ENCODE measurements at places on chromosomes 1 and 21.

DNA sequence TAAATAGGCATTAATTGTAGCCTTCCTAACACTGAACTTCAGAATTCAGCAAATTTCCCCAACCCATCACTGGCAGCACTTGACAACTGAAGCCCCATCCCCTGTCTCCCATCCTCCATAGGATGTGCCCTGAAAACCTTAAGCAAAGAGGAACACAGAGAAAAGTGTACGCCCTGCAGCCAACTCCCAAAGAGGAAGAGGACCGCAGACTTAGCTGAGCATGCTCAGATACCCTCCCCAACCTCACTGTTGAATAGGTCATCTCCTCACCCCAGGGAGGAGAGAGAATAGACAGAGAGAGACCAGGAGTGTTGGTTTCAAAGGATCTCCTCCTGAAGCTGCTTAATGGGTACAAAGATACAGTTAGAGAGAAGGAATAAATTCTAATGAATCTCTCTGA, 50.5 kb downstream of the CD2 start:
- no peak for DNase-seq

- DNase-seq = no peak
Measured at GRCh38 chr1:235945775-235946570, 79.3 kb upstream of the LYST start.

DNA sequence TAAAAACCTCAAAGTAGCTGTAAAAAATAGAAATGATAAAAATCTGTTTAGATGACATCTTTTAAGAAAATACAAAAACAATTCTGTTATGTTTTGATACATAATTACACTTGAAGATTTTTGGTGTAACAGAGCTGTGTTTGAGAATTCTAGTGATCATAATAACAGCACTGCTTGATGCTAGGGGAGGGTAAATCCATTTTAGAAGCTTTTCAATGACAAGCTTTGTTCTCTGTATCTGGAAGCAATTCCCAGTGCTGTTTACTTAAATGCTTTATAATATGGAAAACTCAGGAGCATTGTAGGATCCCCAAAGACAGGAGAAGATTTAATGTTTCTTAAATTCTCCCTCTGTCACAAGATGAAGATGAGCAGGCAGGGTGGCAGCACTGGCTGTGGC, 359.3 kb downstream of the PDE4B start:
- DNase-seq = no peak

- DNase-seq = no peak
Measured at GRCh38 chr1:16152481-16153087, 3.3 kb downstream of the EPHA2 start.

DNA sequence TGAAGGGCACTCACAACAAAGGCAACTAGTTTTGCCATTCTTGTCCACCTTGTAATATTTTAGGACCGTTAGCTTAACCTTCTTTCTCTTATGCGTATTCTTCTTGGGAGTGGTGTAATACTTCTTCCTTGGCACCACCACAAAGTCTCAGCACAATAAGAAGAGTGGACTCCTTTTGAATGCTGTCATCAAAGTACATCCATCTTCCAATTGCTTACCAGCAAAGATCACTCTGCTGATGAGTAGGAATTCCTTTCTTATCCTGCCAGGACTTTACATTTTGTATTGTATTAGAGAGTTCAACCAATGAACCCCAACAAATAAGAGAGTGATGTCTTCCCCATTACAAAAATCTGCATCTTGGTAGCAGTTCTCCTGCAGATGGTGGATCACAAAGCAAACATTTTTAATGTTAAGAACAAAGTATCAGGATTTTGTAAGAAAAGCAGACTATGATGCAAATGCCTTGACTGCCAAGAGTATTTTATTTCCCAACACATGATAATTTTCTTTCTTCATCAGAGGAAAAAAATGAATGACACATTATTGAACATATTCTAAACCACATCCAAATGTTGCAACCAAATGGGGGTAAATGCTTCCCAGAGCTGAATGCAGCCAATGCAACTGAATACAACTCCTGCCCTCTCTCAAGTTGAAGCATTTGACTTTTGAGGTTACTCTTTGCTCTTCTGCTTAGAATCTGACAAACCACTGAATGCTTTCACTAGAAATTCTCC, 5.1 kb upstream of the ARNT start:
- no peak for DNase-seq

DNA sequence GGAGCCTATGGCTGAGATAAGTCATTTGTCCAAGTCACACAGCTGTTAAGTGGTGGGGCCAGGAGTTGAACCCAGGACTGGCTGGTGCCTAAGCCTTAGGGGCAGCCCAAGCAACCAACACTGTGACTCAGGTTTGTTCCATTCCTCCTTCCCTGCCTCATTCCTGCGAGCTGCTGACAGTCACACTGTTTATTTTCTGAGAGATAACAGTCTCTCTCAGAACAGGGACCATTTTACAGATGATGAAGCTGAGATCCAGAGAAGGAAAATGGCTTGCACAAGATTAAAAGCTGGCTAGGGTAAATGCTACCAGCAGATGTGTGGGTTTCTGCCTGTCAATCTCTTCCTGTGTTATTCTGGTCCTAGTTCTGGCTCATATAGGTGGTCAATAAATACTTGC, 24.3 kb upstream of the TCEA3 start:
- no peak for DNase-seq

DNA sequence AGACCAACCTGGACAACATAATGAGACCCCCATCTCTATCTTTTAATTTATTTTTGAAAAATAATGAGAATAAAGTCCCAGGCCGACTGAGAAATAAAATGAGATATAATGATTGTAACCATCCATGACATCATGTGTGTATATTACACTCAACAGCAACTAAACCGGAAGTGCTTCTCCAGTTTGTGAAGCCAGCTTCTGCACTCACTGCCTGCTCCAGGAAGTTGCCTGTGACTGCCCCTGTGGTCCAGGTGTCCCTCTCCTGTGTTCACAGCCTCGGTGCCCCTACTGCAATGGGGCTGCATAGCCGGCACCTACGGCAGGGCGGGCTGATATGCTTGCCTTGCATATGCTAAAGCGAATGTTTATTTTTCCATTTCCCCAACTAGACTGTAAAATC, 68.3 kb downstream of the SSBP3 start:
- DNase-seq = no peak

DNA sequence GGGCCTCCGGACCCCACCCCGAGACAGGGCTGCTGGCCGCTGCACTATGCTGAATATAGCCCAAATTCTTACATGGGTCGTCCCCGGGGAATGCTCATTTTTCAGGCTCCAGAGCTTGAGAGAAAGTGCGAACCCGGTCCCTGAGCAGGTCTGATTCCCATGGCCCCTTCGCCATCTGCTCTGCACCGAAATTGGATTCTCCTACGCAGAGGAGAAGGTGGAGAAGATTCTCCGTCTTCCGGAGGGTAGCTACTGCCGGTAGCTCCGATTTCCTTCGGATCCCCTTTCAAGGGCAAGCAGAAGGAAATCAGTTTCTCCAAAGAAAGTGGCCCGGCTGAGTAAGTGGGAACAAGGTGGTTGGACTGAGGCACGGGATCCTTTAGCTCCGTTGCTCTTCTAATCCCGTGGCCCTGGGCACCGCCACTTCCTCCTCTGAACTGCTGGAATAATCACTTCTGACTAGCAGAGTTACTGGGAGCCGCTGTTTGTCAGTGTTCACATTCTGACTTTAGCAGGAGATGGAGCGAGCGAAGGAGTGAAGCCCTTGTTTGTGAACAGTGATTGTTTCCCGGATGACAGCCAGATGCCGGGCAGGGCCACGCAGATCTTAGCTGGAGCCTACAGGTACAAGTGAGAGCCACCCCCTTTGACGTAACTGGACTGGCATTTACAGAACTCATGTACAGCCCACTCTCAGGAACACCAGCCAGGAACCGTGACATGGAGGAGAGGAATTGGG, 1.1 kb upstream of the ZNF496 start:
- DNase-seq = no peak

DNA sequence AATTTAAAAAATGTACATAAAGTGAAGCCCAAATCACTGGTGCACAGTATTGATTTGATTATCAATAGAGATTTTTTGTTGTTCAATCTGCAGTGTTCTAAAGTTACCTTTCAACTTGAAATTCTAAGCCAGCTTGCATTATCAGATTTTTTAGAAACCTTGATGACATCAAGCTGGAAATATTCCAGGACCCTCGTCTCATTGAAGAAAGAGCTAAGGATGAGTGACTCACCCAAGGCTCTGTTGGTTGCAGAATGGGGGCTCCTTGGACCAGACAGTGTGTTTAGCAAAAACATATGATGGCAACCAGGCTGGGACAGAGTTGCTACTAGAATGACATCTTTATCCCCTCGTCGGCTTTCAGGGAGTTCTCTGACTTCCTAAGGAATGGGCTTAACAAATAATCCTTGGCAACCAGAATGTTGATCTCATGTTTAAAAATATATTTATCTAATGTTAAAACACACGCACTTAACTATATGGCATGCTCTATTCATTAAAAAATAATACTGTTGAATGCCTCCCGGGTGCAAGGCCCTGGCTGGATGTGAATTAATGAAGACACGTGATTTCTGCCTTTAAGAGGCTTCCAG, 79.7 kb downstream of the RUNX3 start:
- DNase-seq = no peak

- no peak for DNase-seq
Measured at GRCh38 chr21:41100826-41101550, 67.0 kb upstream of the BACE2 start.

DNA sequence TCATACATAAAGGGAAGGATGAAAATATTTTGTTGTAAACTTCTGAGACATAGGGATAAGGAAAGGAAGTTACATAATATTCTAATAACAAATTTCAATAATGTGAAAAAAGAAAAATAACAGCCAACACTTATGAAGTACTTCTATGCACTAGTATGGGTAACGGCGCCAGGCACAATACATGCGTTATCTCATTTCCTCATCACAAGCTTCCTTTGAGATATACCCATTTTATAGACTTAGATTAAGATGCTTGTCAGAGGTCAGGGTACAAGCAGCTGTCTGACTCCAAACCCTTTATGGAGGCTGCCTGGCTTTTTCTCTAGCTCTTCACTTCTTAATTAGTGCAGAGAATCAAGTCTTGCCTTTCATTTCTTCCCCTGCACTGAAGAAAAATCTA, 41.3 kb downstream of the TCP10L start:
- DNase-seq = no peak

DNA sequence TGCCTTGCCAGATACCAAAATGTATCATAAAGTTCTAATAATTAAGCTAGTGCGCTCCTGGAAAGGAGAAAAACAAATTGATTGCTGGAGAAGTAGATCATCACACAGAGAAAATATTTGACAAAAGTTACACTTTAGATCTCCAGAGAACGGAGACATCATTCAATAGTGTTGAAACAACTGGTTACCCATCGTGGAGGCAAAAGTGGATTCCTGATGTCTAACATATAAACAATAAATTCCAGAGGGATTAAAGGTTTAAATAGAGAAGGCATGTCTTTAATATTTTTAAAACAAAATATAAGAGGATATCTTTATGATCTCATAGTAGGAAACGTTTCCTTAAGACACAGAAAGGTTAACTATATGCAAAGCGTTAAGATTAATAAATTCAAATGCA, 41.0 kb downstream of the NRIP1 start:
- DNase-seq = no peak
